ENCODE measurements at places on chromosomes 16 and 17.

DNA sequence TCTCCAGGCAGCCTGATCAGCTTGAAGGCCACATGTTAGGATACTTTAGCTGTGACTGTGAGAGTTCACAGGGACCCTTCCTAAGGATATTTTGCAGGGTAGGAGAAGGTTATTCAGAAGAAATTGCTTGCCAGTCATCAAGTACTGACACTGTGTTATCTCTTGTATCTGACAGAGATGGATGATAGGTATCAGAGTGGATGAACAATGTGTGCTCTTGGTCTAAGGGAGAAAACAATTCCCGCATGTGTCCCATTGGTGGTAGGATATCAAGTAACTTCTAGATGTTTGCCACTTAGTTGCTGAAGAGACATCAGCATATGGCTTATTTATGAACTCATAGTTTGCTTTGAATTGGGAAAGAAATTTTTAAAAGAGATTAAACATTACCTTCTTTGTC is 219.3 kb downstream of the SPECC1 start:
- DNase-seq: no peak

DNA sequence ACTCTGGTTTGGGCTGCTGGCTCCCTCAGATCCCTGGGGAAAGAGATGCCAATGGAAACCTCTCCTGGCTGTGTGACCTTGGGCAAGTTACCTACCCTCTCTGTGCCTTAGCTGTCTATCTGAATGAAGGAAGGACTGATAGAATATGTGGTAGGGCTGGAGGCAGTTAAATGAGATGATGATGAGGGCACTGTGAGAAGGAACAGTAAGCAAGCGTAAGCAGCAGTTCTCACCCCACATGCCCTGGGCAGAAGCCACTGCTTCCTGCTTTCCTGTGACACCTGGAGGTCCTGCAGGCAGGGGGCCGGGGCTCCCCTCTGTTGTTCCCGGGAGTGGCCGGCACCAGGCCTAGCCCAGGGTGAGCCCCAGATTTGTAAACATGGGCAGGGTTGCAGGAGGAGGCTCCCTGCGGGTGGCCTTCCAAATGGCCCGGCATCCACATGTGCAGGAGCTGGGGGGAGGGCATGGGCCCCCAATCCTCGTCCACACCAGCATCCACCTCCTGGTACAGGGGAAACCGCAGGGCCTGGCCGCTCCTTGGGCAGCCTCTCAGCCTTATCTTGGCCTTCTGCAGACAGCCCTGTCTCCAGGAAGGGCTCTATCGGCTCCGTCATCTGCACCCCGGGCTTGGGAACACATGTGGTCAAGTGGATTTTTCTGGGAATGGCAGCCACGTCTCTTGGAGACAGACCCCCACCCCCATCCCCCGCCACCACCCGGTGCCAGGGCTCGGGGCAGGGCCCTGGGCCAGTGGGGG is 235.6 kb upstream of the GSE1 start:
- DNase-seq: no peak

DNA sequence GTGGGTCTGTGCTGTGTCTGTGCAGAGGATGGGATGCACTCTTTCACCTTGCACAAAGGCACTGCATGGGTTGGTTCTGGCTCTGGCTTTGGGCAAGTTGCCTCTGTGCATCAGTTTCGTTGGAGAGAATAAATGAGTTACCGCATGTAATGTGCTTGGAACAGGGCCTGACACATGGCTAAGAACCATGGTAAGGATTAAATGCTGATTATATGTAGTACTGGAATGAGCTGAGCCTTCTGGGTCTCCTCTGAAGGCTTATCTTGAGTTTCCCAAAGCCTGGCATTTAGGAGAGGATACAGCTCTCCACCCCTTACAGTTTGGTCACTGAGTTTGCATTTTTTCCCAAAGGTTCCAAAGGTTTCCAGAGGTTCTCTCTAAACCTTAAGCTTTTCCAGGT is 69.1 kb downstream of the KSR1 start:
- no peak for DNase-seq

- DNase-seq: no peak
Measured at GRCh38 chr16:14011846-14012245, 59.3 kb upstream of the MRTFB start.

All from CD4-positive, alpha-beta T cell treated with Interleukin-6 for 4 hours (primary cell).